ENCODE measurements at places on chromosomes 1 and 21.

- DNase-seq, result no peak
Measured at GRCh38 chr1:22038036-22038435, 14.5 kb upstream of the CDC42 start.

GRCh38 chr1:232620356-232620969, 9.5 kb downstream of the SIPA1L2 start:
- peak; percentile 82 for DNase-seq

DNA sequence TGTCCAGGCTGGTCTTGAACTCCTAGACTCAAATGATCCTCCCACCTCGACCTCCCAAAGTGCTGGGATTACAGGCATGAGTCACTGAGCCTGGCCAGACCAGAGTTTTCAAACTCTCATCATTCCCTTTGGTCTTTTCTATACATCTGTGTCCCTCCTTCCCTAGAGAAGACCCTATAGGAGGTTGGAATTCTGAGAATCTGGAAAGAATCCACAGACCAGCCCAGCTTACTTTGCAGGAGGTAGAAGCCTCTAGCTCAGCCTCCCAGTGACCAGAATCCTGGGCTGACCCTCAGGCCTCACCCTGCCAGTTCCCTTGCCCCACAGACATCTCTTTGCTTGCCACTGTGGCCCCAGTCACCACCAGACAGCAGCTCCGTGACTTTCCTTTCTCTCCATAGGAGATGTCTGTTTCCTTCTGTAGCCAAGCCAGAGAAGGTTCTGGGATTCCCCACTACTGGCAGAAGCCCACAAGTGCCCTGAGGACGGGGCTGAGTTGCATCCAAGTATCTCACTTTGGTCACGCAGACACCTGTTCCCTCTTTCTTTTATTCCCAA, 34.7 kb upstream of the KHDRBS1 start:
- DNase-seq, result no peak

DNA sequence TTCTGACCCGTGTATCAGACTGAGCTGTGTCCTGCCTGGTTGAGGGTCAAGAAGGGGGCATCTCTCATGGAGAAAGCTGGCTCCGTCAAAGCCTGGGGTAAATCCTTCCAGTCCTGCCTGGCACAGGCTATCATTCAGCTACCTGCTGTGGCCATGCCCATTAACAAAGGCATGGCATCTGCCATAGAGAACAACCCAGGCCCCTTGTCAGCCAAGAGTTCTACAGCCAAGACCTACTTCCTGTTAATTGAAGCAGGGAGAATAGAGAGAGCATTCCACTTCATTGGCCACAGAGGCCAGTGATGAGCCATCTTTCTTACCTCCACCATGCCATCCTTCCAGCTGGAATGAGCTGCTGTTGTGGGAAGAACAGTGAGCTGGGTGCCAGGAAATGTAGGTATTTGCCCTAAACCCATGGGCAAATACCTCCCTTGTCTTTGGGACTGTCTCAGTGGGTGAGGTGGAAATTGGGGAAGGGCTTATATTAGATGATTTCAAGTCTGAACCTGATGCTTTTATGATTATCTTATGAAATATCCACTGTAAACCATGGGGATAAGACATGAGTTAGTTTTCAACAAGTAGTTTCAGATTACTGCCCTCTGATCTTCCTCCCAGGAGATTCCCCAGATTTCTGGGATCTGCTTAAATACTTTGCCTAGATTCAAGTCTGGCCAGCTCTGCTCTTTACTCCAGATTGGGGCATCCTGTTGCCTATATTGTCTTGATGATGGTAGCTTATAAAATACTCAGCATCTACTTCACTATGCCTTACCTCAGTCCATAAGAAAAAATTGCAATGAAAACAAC, 11.2 kb upstream of the KCNQ4 start:
- peak; percentile 89 for DNase-seq

- DNase-seq, result no peak
Measured at GRCh38 chr1:17031436-17031835, 19.7 kb upstream of the ATP13A2 start.

- no peak for DNase-seq
Measured at GRCh38 chr1:219534991-219535390, 77.9 kb downstream of the ZC3H11B start.

DNA sequence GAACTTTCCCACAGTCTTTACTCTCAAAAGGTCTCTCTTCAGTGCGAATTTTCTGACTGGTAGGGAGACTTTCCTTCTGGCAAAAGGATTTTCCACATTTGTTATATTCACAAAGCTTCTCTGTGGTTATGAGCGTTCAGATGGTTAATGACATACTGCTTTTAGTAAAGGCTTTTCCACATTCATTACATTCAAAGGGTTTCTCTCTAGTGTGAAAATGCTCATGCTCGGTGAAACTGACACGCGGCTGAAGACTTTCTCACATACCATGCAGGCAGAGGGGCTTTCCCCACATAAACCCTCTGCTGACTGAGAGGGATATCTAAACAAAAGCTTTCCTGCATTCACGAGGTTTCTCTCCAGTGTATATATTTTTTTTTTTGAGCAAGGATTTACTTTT, 9.9 kb upstream of the KLF18 start:
- no peak for DNase-seq

DNA sequence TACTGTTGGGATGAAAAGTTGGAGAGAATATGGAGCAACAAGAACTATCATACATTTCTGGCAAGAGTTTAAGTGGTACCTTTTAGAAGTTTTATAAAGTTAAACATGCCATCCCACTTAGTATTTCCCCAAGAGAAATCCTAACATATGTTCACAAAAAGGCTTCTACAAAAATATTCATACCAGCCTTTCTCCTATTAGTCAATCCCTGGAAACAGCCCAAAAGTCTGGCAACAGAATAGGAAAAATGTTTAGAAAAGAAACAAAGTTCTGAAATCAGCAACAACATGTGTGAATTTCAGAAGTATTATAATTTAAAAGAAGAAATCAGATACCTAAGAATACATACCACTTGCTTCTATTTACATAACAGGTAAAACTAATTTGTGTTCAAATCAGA, 271.0 kb downstream of the DSCAM start:
- no peak for DNase-seq

GRCh38 chr1:73778471-73778870, 419.5 kb downstream of the LRRIQ3 start:
- no peak for DNase-seq

DNA sequence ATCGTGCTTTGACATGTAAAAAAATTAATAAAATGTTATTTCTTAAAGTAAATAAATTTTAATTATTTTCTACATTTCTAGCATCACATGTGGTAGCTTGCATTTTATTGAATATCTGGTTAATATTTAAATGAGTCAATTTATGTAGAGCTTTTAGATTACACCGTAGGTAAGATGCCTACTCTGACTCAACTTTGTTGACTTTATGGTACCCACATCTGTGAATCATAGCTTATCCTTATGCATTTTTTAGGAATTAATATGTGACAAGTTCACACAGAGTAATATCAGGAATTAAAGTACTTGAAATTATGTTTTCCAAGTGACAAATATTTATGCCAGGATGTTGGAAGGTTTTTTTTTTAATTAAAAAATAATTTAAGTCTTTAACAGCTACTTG, 120.7 kb downstream of the LEPR start:
- DNase-seq, result no peak

- DNase-seq, result no peak
Measured at GRCh38 chr1:235227414-235227813, 66.4 kb upstream of the RBM34 start.

GRCh38 chr1:155177918-155178281, 4.3 kb downstream of the TRIM46 start:
- DNase-seq, result no peak

GRCh38 chr1:202158810-202159533, 1.4 kb downstream of the PTPN7 start:
- DNase-seq, result no peak

DNA sequence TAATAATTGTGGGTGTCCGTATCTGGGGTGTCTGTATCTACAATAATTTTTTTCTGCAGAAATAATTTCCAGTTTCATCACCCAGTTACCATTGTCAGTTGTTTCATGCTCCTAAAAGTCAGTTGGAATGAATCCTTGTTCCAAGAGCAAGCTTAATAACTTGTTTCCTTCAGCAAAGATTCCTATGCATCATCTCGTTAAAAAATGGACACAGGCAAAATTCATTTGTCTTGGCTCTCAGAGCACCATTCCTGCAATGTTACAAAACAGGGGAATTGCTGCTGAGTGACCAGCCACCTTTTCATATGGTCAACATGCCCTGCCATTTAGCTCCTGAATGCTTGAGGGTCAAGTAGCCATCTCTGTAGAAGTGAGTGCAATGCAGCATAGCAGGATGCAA, 393.4 kb downstream of the KCNT2 start:
- no peak for DNase-seq

DNA sequence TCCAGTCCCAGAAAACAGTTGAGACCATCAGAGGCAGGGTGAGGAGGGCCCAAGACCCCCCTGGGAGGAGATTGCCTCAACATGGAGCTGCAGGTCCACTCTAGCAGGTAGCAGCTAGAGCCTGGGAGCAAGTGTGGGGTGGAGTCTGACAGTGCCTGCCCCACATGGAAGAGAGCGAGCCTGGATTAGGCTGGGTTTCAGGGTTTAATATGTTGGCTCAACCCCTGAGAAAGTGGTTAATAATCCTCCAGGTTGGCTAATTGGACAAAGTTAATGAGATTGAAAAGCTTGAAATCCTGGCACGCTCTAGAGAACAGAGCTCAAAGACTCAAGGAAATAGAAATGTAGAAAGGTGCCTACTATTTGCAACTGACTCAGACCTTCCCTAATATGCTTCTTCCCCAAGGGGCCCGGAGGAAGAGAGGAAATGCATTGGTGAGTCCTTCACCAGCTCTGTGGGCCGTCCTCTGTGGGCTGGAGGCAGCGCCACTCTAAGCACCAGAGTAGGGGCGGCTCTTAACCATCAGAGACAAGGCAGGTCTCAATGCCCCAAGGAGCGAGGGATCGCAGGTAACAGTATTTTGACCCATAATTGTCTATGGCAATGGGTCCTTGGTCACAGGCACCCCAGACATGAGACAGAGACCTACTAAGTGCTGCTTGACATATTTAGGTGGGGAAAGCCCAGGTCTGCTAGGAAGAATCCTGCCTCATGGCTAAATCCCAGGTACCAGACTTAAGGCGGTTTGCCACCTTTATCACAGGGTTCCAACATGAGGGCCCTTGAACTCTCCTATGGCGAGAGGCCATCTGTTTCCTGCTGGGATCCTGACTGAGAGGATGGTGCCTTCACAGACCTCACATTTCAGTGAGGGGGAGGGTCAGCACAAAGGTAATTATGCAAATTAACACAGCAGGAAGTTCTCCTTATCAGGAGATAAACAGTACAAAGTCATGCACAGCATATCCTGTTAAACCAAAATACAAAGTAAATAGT, 33.8 kb downstream of the RSPH1 start:
- DNase-seq, result no peak

DNA sequence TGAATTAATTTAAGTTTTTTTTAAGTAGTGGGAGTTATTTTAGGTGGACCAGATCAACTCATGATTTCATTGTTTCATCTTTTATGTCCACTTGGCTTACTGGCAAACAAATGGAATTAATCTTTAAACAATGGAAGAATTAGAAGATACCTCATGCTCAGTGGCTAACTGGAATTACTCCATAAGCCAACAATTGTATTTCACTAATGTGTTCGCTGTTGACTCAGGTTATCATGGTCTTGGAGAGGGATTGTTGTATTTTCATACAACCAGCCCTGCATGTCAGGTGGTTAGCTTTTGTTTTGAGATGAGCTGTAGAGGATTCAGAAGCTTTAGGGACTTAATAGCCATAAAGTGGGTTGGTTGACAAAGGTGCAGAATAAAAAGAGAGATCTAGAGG, 57.2 kb upstream of the HMCN1 start:
- no peak for DNase-seq

All from NCI-H446 (cell line).